ENCODE measurements at places on chromosomes 5 and 9.

DNA sequence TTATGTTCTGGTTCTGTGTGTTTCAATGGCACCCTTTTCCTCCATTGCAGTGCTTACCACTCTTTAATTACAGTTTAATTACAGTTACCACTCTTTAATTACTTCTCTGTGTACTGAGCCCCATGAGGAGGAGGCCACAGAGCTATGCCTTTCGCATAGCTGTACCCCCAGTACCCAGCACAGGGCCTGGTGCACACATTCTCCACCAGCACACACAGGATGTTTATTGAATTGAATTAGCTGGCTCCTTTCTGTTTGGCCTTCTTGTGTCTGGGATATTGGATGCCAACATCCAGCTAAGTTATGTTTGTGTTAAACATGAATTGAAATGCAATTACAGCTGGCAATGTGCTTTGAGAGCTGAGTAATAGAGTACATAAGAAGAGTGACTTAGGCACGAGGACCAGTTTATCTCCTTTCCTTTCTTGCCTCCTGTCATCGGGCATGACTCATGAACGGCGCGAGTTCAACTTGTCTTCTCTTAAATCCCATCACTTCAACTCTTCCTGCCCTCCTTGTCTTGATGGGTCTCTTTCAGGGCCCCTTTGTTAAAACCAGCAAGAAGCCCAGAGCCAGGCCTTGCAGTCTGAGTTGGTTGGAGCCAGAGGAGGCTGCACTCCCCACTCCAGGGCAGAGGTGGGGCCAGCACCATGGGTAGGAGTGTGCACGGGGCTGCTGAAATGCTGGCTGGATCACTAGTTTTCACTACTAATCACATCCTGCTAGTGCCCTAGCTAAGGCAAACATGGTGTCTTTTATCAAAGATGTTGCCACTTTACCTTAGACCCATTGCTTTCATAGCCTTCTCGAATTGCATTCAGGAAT is 37.4 kb downstream of the MVB12B start:
- no peak for DNase-seq

DNA sequence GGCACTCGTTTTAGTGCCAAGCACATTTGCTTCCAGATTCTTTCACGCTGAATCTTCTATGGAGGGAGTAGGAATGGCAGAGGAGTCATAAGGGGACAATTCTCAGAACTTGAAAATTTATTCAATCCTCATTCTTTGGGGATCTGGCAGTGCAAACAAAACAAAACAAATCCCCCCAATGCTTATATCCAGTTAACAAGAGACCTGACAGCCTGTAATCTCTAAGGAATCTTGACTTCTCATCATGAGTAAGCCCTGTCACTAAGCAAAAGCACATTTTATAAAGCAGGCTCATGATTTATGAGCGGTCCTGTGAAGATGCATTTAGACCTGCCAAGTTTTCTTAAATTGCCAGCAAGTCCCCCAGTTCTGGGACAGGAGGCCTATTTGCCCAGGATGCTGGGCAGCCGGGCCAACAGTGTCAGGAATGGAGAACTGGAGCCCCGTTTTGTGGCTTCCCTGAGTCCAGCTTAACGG is 513.9 kb downstream of the CTNND2 start:
- no peak for DNase-seq

GRCh38 chr5:80736730-80737129 is 81.9 kb upstream of the DHFR start:
- no peak for DNase-seq

- DNase-seq, result no peak
These were observed 104.3 kb downstream of the FGF18 start for GRCh38 chr5:171523781-171524180.

- DNase-seq, result no peak
These were observed 30.4 kb upstream of the UBTD2 start for GRCh38 chr5:172313915-172314314.

- no peak for DNase-seq
These were observed 15.8 kb upstream of the PSAT1 start for GRCh38 chr9:78280982-78281668.

DNA sequence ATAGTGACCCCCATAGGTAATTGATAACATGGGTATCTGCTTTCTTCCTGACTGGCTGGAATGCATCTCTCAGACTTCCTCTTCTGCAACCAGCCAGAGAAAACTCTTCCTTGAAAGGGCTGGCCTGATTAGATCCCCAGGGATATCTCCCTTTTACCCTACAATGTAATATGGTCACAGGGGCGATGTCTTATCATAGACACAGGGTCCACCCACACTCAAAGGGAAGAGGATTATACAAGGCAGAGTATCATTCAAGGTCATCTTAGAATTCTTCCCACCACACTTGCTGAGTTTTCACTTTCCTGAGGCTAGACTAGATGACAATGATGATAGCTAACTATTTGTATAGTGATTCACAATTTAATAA is 33.2 kb downstream of the TTLL11 start:
- no peak for DNase-seq

DNA sequence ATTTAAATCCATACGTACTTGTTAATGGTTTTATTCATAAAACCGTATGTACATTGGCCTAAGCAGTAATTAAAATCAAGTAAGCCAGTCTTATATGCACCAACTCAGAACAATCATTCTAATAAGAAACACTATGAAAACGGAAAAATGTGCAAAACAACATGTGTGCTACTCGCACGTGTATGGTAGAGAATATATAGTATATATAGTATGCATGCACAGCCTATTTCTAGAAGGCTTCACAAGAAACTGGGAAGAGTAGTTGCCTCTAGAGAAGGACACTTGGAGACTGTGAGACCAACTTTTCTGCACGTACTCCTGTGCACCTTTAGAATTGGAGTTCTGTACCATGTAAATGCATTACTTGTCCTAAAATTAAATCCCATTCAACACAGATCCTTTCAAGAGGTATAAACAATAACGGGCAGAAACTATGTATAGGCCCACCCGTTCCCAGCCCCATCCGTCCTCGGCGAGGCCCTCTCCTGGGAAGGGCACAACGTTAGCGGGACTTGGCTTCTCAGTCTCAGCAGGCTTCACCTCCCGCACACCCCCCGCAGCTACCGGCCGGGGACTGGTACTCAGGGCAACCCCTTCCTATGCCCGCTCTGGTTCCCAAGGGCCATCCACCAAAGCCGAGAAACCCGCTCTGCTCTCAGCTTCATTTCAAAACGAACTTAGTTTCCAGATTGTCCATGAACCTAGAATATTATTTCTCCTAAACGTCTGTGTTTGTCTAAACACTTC is 2.0 kb downstream of the CDC14B start:
- no peak for DNase-seq

- DNase-seq, result no peak
These were observed 4.0 kb downstream of the ST6GALNAC4 start for GRCh38 chr9:127912882-127913281.

DNA sequence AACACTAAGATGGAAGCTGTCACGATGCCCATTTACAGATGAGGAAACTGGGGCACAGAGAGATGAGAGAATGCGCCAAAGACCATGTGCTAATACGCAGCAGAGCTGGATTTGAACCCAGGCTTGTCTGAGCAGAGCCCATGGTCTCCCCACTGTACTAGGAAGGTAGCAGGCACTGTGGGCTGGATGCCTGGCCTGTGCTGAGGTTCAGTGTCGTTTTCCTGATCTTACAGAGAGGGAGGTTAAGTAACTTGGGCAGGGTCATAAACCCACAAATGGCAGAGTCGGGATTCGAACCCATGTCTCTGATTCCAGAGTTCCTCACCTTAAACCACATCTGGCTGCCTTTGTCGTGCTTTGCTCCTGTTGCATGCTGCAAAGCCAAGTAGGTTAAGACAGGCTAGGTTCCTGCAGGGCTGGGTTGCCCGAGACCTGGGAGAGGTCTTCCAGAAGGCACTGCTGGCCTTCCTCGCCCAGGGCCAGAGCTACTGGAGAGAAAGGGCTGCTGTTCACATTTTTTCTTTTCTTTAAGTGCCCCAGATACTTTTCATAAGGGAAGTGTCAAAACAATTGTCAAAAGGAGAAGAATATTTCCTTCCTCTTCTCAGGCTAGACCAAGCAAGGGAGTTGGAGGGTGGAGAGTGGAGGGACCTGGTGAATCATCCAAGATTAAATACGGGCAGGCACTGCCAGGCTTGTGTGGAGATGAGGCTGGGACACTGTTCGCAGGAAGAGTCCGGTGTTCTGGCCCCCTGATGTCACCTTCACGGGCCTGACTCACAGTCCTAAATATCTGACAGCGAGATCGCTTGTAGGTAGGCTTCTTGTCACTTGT is 3.2 kb downstream of the NEK6 start:
- DNase-seq, result no peak

DNA sequence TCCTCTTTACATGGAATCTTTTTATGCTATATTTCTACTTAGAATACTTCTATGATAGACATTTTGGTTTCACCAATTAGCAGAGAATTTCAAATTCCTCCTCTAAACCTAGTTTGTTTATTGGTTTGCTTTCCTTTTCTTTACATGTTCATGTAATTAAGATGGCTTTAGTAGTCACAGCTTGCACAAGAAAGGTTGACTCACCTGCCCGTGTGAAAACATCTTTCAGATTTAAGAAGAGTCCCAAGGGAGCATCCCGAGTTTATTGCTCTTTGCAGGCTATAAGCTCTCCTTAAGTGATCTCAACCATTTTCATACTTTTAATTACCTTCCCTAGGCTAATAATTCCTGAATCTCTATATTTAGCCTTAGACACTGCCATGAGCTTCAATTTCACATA is 28.9 kb downstream of the TYRP1 start:
- DNase-seq, result no peak

DNA sequence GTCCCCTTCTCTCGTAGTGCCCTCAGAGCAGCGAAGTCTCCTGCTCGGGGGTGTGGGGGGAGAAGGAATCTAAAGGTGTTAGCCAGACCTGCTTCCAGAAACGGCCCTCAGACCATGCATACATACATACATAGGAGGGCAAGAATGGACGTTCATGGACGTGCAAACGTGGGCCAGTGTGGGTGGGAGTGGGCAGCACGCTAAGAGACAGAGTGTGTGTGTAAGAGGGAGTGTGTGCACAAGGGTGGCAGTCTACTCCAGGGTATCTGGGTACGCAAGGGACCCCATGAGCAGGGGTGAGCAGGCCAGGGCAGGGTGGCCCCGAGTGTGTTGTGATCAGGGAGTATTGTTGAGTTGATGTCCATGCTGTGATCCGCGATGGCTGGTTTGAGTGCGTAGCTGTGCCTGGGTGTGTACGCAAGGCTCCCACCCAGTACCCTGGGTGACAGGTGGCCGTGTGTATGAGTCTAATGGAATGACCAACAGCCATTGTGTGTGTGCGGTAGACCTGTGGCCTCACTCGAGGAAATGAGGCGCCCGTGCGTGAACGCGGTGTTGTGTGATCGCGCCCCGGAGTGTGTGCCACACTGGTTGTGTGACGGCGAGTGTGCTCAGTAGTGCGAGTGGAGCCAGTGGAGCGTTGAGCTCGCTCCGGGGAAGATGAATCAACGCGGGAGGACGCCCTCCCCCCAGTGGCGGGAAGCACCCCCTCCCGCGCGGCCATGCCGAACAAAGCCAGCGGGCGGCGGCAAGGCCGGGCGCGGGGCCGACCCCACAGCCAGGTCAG is 826 bp downstream of the GPRIN1 start:
- no peak for DNase-seq

GRCh38 chr5:172791286-172791685 is 20.3 kb upstream of the DUSP1 start:
- no peak for DNase-seq
